Cortex of kidney (tissue), 1 donor: ENCODE measurements at places on chromosomes 3 and 15.

DNA sequence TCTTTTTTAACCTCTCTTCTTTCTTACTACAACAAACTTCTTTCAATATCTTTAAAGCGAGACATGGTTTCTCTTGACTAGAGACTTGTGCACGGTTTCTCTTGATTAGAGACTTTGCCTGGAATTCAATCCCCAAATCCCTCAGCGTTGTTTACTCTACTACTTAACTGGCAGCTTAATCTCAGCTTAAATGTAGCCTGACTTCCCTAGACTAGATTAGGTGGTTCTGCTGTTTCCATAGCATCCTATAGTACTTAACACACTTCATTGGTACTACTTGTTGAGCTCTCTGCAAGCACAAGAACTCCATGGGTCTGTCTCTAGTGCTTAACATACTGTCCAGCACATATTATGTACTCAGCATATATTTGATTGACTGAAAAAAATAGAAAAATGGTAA, 168.2 kb upstream of the GPR149 start:
- DNase-seq = no peak

DNA sequence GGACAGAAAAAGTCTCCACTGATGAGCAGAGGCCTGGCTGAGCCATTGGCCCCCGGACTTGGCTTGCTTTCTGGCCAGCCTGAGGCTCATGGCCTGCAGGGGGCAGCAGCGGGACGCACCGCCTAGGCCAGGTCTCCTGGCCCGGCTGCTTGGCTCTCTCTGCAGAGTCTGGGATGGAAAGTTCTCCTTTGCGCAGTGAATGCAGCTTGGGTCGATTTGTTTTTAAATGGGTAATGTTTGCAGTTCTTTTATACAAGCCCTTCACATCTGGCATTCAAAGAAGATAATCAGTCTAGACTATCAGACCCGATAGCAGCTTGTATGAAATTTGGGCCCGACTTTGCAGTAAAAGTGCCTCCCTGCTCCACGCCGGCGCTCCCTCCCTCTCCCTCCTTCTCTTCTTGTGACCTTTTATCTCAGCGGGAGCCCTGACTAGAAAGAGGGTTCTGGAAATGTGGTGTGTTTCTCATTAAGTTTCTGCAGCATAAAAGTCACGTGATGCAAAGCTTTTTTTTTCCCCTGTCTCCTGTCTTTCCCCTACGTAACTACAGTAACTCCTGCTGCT, 59.9 kb downstream of the ZNF621 start:
- peak; percentile 25 for DNase-seq

DNA sequence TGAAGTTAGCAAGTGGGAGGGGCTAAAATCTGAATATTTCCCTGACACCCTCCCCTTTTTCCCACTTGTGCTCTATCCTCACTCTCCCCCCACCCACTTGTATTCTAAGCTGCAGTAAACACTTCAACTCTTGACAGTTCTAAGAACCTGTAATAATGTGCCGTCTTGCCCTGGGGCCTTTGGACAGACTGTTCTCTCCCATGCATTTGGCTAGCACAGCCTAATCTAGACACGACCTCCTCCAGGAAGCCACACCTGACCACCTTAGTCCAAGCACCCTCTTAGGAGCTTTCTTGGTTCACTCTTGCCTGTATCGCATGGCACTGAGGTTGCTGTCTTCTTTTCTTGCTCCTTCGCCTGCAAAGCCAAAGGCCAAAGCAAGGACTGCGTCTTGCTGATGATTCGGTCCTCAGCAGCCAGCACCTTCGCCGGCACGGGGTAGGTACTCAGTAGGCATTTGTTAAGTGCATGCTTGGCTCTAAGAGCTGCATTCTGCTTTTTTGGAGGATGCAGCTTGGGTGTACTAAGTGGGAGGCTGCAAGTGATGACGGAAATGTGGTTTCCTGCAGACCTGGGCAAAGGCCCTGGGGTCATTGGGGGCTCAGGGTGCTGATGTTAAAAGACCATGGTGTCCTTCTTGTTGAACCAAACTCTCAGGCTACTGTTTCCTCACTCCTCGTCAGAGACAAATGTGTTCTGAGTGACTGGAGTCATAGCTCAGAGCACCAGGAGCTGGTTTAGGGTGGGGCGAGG, 2.0 kb upstream of the ZNF710 start:
- DNase-seq = no peak

DNA sequence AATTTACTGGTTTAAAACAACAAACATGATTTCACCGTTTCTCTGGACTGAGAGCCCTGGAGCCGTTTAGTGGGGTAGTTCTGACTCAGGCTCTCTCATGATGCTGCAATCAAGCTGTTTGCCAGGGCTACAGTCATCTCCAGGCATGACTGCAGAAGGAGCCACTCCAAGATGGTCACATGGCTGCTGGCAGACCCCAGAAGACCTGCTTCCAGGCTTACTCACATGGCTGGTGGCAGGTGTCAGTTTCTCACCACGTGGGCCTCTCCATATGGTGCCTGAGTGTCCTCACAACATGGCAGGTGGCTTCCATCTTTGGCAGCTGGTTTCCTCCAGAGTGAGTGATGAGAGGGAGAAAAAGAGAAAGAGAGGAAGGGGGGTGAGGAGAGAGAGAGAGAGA, 378.3 kb upstream of the RGMA start:
- DNase-seq = no peak

DNA sequence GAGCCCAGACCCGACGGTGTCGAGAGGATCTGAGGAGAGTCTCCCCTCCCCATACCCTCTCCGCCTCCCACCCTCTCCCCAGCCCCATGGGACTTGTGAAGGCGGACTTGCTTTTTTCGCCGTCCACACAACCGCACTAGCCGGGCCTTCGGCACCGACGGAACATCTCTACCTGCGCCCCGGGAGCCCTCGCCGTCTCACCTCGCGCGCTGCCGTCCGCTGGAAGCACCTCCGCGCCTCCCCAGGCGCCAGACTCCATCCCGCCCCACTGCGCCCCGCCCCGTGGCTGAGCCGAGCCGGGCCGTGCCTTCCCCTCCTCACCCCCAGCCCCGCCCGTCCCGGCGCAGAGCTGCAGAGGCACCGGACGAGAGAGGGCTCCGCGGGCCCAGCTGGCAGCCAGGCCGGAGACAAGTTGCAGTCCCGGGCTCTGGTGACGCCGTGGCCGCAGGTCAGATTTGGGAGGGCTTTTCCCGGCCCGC, at the start of the genes DUOX1 and DUOXA1:
Gene DUOX1 (plus strand): TSS at position 344 of the 479 bp plus-strand sequence. CDS start 1,973 bp downstream, outside the sequence.
Gene DUOXA1 (minus strand): TSS at position 229 of the 479 bp plus-strand sequence. CDS start 6,865 bp downstream, outside the sequence.
- DNase-seq = no peak

DNA sequence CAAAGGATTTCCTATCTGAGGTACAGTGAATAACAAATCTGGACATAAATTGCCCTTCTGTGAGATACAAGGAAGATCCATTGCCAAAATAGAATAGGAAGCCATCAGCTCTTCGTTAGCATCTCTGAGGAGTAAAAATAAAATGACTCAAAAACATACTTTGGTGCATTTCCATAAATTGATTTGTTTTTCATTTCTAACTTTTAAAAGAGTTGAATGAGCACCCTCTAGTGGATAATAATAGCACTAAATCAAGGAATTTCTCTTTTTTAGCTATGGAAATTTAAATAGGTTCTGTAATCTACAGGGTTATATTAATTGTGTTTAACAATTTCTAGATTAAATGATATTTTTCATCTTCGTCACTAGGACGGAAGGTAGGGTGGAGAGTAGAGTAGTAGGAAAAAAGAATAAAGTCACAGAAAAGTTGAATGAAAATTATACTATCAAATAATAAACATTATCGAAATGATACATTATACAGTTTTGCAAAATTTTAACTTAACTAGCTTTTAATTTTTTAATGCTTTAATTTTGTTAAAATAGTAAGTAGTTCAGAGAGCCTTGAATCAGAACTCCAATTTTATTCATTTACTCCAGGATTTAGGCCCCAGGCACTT, 6.4 kb downstream of the NSUN3 start:
- DNase-seq = no peak

DNA sequence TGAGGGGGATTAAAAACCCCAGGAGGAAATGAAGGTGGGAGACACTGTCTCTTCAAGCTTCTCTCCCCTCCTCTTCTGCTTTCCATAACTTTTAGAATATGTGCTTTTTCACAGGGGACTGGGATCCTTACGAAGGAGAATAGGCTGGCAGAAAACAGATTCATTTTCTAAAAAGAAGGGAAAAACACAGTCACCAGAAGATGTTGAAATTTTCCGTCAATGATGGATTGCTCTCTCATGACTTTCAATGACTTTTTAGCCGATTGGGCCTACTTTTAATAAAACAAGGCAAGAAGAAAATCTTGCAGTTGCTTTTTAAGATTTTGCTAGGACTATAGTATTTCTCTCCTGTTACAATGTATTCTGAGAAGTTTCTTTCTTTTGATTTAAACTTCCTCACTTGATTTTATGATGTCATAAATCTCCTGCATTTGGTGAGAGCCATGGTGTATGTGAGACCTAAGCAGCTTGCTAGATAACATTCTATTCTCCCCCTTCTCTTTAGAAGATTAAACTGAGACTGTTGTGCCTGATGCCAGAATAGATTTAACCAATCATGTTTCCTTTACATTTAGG, 241.2 kb downstream of the FEZF2 start:
- no peak for DNase-seq

- DNase-seq = no peak
Observed at GRCh38 chr15:66893294-66893693, 172.1 kb upstream of the SMAD3 start.

DNA sequence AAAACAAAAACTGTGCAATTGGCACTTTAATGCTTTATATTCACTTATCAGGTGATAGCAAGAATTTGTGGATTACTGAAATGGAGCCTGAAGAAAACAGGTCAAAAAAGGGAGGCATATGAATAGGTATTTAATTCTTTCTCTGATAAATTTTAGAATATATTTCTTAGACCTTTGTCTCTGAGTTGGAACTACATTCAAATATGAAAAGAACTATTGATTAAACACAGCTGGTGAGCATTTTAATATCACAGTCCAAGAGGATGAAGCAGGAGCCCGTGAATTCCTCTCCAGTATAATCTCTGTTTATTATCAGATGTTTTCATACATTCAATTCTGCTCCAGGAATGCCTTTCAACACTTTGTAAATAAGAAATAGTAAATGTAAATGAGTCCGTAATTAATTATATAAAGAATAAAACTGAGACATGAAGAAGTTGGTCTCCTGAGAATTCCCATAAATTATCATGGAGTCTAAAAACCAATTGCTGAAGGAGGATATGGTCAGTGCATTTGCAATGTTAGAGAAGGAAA, 86.3 kb upstream of the ARHGEF26 start:
- no peak for DNase-seq

- no peak for DNase-seq
Observed at GRCh38 chr3:16999161-16999560, 114.4 kb downstream of the PLCL2 start.

GRCh38 chr15:77370580-77370979, 49.3 kb downstream of the PEAK1 start:
- no peak for DNase-seq

DNA sequence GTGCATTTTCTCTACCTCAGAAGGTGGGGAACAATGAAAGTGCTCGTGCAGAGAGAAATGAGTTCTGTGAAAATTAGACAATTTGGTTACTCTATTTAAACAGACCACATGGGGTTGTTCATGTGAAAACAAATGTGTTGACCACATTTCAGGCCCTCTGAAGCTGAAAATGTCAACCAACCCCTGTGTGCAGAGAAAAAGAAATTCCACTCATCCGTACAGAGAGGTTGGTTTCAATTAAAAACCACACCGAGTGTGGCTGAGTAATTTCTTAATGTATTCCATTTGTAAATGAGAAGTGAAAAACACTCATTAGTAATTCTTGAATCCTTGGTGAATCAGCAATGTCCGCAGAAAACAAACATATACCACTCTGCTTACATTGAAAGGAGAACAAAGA, 46.9 kb upstream of the SLC7A14 start:
- DNase-seq = no peak

GRCh38 chr3:121980450-121980796, 41.6 kb downstream of the ILDR1 start:
- no peak for DNase-seq

- DNase-seq = no peak
Observed at GRCh38 chr3:117097351-117097750, 387.8 kb downstream of the TUSC7 start.

DNA sequence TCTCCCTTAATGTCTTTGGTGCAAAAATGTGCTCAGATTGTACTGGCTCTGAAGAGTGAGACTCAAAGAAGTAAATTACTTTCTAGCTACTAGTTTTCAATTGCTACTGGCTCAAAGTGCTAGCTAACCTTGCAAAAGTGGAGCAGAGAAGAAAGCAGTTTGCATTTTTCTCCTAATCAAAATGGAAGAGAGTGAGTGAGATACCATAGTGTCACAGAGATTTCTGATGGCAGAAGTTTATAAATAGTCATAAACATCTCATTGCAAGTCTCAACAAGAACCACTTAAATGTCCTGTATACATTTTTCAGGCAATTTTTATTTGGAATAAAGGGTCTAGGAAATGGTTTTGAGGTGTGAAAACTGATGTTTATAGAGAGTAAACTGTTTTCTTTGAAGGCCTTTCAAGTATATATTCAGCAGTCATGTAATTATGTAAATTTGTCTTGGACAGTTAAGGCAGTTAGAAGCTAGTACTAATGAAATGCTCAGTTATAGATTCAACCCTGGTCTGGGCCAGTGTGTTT, 237.7 kb upstream of the GOLIM4 start:
- no peak for DNase-seq

DNA sequence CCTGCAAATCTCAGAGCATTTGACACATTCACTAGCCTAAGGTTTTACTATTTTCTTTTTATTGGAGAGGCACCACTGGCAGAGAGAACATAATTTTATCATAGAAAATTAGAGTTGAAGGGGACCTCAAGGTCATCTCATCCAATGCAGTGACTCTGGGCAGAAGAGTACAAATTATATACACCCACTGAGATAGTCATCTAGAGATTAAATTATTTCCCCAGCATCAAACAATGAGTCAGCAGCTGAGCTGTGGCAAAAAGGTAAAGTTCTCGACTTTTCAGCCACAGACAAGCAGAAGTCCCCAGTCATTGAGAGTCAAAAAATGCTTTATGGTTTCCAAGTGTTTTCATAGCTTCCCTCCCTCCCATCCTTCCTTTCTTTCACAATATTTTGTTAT, 39.3 kb upstream of the SEMA6D start:
- no peak for DNase-seq

- DNase-seq = no peak
Observed at GRCh38 chr3:10248984-10249748, 907 bp downstream of the TATDN2 start.

- DNase-seq = no peak
Observed at GRCh38 chr3:60277361-60277800, 973.9 kb downstream of the FHIT start.

GRCh38 chr3:190032923-190033322, 87.8 kb downstream of the P3H2 start:
- DNase-seq = no peak

- DNase-seq = no peak
Observed at GRCh38 chr15:24856397-24857390, 98.1 kb upstream of the SNRPN start.

- no peak for DNase-seq
Observed at GRCh38 chr3:47370887-47371697, 9.7 kb upstream of the PTPN23 start.

DNA sequence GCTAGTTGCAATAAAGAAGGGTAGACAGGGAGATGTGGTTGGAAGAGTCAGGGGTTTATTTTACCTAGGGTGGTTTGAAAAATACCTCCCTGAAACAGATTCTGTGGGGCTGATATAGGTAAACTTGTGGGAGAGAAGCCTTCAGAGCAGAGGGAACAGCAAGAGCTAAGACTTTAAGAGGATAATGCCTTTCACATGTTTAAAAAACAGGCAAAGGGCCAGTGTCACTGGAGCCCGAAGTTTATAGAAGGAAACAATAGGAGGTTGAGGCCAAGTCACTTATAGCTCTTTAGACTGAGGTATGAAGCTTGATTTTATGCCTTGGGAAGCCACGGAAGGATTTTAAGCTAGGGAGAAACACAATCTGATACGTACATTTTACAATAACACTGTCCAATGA, 448.7 kb downstream of the TAFA4 start:
- DNase-seq = no peak
